ENCODE measurements at places on chromosomes 2 and 18. TPM values are rescaled to one million over a fixed set of nuclear protein-coding genes. Genes with fewer than 3 reads are reported as not detected.

- no peak for DNase-seq
Observed at GRCh38 chr2:237714690-237715458, 83.7 kb upstream of the RBM44 start.

ABCB11 gene
- 0.74 TPM for total RNA-seq

- no peak for DNase-seq
Observed at GRCh38 chr2:105760191-105760590, 15.5 kb downstream of the NCK2 start.

CNDP2 gene
- 100 TPM for total RNA-seq

FAM228A gene
- total RNA-seq = 0.14 TPM

GRCh38 chr2:148552675-148553331 is 91.7 kb upstream of the EPC2 start:
- no peak for DNase-seq

MATN3 gene
- total RNA-seq = 0.95 TPM

PROM2 gene
- total RNA-seq = 0.07 TPM

OTOS gene
- total RNA-seq = not detected

GRCh38 chr18:22933966-22934423 is 867 bp downstream of the RBBP8 start:
- DNase-seq = no peak

STON1 gene
- 10.5 TPM for total RNA-seq

GRCh38 chr2:157486596-157487270 is 42.8 kb upstream of the CYTIP start:
- DNase-seq = no peak

SCN7A gene
- not detected for total RNA-seq

CETN1 gene
- total RNA-seq = not detected

DNA sequence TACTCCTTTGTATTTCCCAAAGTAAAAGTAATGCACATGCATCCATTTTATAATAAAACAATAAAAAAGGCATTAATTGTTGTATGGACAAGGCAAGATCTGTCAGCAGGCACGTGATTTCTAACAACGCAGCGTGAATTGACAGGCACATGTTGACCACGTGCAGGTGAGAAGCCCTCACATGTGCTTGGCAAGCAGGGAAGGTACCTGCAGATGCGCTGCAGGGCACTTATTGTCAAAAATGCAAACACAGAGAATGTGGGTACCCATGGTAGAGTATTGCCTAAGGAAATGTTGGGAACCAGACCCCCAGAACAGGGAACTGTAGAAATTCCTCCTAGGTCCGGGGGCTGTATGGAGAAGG is 515.0 kb upstream of the HS6ST1 start:
- DNase-seq = no peak
